Gastroesophageal sphincter (tissue), 4 donors: ENCODE measurements at places on chromosomes 1 and 21.

- no peak for ATAC-seq
Measured at GRCh38 chr1:154958681-154959425, 2.7 kb downstream of the PYGO2 start.

DNA sequence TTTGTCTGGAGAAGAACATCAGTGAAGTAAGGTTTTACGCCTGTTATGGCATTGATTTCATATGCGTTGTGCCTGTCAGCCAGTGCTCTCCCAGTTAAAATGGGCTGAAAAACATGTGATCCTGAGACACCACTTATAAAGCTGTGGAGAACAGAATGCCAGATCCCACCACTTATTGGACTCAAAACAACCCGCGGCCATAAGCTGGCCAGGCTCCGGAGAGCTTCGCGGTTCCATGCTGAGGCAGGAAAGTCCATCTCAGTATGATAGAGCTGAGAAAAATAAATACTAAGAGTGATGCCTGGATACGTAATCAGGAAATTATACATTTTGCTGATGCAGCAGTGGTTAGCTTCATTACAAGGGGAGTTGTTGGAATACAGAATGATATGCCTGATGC, 5.1 kb downstream of the APOBEC4 start:
- no peak for ATAC-seq

DNA sequence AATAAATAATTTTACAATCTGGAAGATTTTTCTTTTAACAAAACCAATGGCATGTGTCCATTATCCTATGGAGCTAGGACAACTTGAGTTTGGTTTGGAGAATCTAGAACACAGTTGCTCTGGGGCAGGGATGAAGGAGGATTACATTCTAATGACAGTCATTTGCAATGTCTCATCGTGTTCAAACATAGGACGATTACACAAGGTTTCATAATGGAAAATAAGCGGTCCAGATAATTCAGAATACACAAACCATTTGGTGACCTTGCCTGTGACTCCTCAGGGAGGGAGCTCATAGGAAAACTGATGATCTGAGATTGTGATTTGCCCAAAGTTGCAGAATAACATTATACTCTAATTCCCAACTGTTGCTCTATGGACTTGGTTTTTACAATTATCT, 27.6 kb upstream of the RGL1 start:
- ATAC-seq, result peak; percentile 71

DNA sequence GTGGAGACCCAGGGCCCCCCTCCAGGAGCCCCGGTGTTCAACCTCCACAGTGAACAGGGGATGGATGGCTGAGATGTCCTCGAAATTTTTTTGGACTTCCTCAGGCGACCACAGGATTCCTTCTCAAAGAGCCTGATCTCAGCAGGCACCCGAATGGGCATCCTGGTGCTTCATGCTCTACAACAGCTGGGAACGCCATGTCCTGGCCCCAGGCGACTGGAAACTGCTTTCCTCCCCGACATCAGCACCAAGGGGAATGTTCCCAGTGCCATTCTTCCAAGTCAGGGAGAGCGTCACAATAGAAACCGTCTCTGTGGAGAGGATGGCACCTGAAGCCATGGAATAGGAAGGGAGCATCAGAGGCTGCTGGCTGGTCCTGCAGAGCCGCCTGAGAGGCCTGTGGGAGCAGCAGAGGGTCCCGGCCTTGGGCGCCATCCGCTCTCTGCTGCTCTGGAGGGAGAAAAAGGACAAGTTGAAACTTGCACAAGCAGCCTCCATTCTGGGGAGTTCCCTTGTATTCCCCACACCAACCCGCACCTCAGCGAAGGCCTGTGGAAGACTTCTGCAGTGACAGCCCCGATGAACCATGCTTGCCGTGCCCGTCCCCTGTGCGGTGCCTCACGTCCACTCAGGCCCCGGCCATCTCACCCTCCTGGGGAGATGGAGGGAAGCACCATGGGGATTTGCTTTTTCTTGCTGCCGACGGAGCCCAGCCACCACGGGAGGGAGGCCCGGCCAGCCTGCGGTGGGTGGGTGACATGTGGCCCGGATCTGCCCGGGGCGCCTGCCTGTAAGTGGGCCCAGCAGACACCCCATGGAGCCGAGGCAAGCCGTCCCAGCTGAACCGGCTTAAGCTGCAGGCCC, 2.3 kb upstream of the ADARB1 start:
- no peak for ATAC-seq

- ATAC-seq, result no peak
Measured at GRCh38 chr1:20327467-20327866, 36.8 kb downstream of the VWA5B1 start.

DNA sequence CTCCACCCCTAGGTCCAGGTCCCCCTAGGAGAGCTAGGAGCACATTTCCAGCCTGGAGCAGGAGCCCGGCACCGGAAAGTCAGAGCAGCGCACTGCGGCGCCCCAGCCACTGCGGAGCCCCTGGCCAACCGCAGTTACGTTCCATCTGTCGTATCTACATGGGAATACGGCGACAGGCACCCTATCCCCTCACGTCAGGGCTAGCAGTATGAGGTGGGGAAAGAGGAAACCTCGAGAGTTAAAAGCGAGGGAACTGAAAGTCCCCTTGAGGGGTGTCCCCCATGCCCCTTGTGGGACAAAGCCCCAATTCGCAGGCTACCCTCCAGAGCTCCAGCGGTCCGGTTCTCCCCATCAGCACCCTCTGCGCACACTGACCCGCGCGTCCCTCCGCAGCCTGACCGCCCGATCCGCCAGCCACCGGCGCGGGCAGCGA, 995 bp downstream of the COLGALT2 start:
- peak; percentile 50 for ATAC-seq

GRCh38 chr1:20086800-20087199, 16.8 kb downstream of the PLA2G5 start:
- no peak for ATAC-seq

GRCh38 chr1:206790502-206791250, 18.4 kb upstream of the IL10 start:
- no peak for ATAC-seq

DNA sequence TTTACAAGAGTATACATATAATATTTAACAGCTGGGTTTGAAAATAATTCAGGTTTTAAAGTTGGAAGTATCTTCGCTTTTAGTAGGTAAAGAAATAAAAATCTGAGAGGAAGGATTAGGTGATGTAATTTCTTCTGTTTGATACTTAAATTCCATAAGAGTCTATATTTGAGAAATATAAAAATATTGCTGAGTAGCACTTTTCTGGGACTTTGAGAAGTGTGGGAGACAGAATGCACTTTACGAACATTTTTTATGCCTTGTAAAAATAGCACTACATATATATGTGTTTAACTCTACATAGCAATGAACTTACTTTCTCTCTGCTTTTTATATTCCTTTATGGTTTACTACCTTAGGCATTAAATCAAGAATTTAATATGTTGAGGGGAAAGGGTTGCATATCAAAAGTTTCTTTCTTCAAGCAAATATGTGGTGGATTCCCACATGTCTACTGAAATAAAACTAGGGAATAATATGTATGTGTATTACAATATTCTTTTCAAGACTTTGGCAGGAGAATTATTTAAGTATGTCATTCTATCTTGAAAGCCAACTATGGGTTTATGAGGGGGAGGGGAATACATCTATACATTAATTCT, 266.7 kb upstream of the ADAMTS5 start:
- ATAC-seq, result no peak

DNA sequence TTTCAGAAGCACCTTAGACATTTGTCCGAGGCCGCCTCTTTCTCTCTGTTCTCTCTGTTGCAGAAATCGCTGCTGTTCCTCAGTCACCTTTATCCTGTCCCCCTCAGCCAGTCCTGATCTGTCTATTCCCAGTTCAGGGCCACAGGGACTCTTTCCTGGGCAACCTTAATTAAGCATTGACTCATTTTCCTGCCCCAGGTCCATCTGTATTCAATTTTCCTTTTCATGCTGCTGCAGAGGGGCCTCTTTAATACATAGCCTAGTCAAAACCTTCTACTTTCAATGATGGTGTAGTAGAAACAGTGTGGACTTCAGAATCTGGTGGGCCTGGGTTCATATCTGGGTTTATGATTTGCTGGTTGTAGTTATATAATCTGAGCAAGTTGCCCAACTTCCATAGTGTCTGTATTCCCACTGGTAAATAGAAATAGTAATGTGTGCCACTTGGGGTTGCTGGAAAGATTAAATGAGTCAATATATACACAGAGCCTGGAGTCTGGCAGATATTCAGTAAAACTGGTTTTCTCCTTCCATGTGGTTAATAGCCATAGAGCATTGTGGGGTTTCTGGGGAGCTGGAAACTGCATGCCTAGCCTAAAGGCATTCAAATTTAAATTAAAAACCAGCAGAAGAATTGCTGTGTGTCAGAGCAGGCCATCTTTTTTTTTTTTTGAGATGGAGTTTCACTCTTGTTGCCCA, 4.5 kb downstream of the TRAF5 start:
- ATAC-seq, result no peak

DNA sequence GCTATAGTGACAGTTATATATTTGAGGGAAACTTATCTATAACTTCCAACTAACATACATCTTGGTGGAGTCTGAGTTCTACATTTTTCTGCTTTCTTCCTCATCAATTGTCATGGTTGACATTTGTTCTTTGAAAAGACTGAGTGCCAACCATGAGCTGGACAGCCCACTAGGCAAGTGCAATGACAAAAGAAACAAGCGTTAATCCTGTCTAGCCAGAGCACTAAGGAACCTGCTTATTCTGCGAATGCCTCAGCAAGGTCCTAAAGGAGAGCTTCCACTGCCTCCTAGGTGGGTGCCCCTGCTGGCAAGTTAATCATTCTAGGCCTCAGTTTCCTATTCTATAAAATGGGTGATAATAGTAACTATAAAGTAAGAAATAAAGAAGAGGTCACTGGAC, 44.8 kb downstream of the IRF2BP2 start:
- no peak for ATAC-seq

- no peak for ATAC-seq
Measured at GRCh38 chr1:68329096-68329835, 96.9 kb upstream of the WLS start.

DNA sequence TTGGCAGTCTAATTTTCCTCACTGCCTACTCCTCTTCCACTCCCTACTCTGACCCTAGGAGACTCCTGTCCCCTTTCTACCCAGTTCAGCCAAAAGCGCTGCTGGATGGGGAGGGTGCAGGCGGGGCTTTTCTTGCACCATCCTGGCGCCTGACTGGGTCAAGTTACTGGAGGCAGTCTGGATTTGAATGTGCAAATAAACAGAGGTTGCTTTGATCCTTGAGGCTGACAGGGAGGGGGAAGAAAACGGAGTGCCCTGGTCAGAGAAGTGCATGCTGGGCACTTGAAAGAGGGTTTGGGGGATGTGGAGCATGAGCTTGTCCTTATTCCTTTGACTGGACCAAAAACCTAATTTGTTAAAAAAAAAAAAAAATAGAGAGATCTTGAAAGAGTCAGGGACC, 76.8 kb upstream of the SOX13 start:
- no peak for ATAC-seq
